Thymus (tissue), 14 donors: ENCODE measurements at places on chromosomes 13 and 19.

DNA sequence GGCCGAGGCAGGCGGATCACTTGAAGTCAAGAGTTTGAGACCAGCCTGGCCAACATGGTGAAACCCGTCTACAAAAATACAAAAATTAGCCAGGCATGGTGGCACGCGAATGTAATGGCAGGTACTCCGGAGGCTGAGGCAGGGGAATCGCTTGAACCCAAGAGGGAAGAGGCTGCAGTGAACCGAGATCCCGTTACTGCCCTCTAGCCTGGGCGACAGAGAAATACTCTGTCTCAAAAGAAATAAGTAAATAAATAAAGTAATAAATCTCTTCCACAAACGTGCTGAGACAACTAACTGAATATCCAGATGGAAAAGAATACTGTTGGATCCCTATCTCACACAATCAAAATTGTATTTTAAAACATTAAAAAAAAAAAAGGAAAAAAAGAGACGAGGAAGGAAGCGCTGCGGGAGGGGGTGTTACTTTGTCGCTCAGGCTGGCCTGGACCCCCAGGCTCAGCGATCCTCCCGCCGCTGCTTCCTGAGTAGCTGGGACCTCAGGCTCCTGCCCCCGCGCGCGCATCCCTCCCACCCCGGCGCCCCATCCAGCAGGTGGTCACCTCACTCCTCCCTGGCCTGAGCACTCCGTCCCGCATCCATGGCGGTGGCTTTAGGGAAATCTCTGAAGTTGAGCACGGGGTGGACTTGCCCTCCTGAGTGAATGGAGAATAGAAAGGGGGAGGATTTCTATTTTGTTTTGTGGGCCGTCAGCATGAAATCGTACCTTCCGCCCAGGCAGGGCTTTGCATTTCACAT, 628 bp upstream of the ZNF813 start:
- peak; percentile 1 for DNase-seq

- no peak for DNase-seq
Measured at GRCh38 chr13:32734511-32734910, 148.3 kb downstream of the PDS5B start.

DNA sequence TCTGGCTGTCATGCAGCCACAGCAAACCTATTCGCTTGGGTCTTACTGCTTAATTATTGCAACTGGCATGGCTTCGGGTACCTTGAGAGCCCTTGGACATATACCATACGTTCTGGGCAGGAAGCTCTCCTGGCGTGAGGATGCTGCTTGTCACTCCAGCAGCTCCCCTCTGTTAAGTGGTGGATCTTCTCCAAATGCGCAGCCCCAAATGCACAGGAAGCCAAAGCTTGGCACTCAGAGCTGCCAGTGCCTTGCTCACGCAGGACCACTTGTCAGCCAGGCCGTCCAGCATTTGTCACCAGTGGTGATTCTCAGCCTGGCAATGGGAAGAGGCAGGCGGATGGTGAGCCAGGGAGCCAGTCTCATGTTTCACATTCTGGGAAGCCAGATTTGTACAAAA, 158.6 kb downstream of the KATNAL1 start:
- DNase-seq = no peak

DNA sequence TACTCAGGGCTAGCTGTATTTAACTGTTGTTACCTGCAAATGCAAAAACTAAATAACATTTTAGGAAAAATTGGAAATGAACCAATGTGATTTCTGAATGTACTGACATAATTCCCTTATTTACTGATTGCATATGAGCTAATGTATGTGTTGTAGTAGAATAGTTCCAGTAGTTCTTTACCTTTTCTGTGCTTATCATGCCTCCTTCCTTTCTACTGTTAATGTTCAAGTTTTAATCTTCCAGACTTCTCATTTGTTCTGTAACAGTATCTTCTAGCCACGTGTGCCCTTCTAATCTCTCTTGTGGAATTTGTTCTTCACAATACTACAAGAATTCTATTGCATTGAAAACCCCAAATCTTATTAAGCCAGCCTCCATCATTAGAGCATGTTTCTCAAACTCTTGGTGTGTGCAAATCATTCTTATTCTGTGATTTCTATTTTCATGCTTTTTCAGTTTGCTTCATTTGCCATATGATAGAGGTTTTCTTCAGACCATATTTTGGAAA, 17.7 kb downstream of the LSM14A start:
- no peak for DNase-seq

DNA sequence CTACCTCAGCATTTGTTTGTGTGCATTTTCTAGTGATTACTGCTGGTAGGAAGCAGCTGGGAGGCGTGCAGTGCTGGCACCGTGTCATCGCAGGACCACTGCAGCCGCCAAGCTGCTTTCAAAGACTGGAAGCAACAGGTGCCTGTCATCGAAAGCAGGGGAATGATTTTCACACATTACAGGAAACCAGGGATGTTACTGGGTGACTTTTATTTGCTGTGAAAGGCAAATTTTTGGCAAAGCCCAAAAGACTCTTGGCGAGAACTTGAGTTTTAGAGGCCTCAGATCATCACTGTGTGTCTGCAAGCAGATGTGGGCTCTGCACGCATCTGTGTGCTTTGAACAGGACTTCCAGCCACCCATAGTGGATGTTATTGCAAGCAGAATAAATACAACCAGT, 176.4 kb downstream of the FLT1 start:
- DNase-seq = no peak

- no peak for DNase-seq
Measured at GRCh38 chr13:52353193-52353592, 52.8 kb downstream of the THSD1 start.

- DNase-seq = no peak
Measured at GRCh38 chr19:46944918-46945628, 74.6 kb upstream of the NPAS1 start.

- no peak for DNase-seq
Measured at GRCh38 chr19:33785795-33786194, 10.9 kb upstream of the KCTD15 start.

- no peak for DNase-seq
Measured at GRCh38 chr13:35957241-35957731, 173.9 kb downstream of the DCLK1 start.

GRCh38 chr19:5575590-5575989, 7.8 kb upstream of the TINCR start:
- no peak for DNase-seq
